Cardiac septum (tissue), 1 donor: ENCODE measurements at places on chromosomes 5 and 9. TPM values are rescaled to one million over a fixed set of nuclear protein-coding genes. Genes with fewer than 3 reads are reported as not detected.
A peak's percentile ranks its signal among the peaks of the same experiment; 100 is the strongest.

PTGDS gene
- 1,323 TPM for total RNA-seq

IFNB1 gene
- total RNA-seq = not detected

ANKRD18B gene
- 2.0 TPM for total RNA-seq

DNA sequence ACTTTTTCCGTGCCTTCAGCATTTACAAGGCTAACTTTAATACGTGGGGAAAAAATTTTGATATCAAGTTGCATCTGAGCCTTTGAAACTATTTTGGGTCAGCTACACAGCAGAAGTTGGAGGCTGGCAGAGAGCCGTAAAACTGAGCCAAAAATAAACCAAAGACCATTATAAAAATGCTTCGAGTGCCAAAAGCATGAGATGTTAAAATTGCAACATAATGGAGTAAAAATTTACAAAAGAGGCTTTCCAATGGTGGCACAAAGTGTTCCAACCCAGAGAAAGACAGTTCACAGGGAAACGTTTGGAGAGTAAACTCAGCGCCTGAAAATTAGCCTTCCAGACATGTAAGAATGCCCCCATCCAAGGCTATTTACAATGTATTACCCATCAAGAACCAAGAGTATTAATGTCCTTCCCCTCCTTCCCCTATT, 190.3 kb downstream of the TLE1 start:
- no peak for DNase-seq

GRCh38 chr9:129185991-129186390, 7.9 kb upstream of the IER5L start:
- DNase-seq = no peak

- no peak for DNase-seq
Observed at GRCh38 chr5:145976431-145977155, 40.2 kb downstream of the SH3RF2 start.

DNA sequence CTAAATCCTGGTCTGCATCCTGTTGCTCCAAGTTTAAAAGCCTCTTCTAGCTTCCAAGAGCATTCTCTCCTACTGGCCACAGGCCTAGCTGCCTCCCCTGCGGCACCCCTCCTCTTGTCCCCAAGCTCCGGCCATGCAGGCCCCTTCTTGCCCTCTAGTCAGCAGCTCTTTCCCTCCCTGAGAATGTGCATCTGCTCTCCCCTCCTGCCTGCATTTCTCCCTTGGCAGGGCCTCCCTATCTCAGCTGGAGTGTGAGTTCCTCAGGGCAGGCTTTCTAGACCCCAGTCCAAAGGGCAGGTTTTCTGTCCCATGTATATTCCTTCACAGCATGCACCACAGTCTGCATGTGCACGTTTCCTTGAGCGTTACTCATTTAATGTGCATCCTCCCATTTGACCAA, 24.6 kb upstream of the BARX1 start:
- DNase-seq = no peak

- no peak for DNase-seq
Observed at GRCh38 chr5:167814828-167815227, 476.6 kb upstream of the WWC1 start.

DNA sequence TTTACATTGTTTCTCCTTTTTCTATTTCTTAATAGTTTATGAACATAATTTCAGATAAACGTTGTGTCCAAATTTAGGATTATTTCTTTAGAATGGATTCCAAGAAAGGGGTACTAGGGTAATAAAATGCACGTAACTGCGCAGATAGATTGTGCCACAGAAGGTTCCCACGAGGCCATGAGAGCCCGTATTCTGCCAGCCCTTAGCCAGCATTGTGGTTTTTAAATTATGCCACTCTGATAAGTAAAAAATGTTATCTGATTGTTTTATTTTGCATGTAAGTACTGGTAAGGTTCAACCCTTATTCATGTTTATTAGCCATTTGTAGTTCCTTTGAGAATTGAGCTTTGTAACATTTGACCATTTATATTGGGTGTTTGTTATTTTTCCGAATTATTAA, 88.7 kb downstream of the PRKACG start:
- no peak for DNase-seq

- DNase-seq = no peak
Observed at GRCh38 chr5:96148376-96148775, 186.7 kb upstream of the ELL2 start.

DNA sequence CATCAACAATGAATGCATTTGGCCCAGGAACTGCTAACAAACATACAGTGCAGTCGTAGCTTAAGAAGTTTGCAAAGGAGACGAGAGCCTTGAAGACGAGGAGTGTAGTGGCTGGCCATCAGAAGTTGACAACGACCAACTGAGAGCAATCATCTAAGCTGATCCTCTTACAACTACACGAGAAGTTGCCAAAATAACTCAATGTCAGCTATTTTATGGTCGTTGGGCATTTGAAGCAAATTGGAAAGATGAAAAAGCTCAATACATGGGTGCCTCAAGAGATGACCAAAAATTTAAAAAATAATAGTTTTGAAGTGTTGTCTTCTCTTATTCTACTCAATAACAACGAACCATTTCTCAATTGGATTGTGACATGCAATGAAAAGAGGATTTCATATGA, 757.7 kb upstream of the CHD1 start:
- no peak for DNase-seq

GRCh38 chr5:135100431-135100830, 66.4 kb upstream of the PITX1 start:
- DNase-seq = peak; percentile 63

DNA sequence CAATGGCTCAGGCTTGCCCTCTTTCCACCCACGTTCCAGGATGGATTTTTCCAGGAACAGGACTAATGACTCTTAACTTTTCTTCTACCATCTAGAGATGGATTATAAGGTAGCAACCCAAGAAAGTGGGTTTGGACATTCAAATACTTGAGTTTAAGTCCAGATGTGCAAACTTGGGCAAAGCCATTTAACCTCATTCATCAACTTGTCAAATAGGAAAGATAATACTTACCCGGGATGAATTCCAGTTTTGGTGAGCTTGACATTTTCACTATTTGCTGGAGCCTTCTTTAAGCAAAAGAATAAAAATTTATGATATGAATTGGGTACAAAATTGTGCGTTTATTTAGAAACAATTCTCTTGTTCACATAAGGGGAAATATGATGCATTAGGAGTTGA, 44.3 kb upstream of the ZBED3 start:
- no peak for DNase-seq
